ENCODE measurements at places on chromosomes 12 and 14. TPM values are rescaled to one million over a fixed set of nuclear protein-coding genes. Genes with fewer than 3 reads are reported as not detected.

DNA sequence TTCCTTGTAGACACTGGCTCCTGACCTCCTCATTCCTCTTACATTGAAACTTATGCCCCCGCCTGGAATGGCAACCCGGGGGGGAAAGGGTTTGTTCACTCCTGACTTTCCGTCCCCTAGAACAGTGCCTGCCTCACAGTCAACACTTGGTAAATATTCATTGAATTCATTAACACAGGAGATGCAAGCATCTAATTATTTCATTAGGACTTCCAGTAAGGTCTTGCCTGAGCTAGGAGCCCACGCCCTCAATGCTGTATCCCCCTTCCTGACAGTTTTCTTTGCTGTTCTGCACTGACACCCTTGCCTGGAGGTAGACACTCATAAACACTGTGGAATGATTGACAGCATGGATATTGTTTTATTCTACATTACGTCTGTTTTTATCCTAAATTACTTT is 49.3 kb upstream of the CHST11 start:
- no peak for DNase-seq

Gene B4GALNT3
- 30.8 TPM for total RNA-seq

GRCh38 chr12:132544080-132544397 is 54.1 kb downstream of the FBRSL1 start:
- peak; percentile 30 for DNase-seq

Gene ADAMTS20
- total RNA-seq = 10.9 TPM

GRCh38 chr12:59240048-59240447 is 319.7 kb upstream of the LRIG3 start:
- DNase-seq = no peak

Gene LMO3
- total RNA-seq = 54.3 TPM

Gene SERPINA12
- total RNA-seq = not detected

Gene ARG2
- 92.4 TPM for total RNA-seq

DNA sequence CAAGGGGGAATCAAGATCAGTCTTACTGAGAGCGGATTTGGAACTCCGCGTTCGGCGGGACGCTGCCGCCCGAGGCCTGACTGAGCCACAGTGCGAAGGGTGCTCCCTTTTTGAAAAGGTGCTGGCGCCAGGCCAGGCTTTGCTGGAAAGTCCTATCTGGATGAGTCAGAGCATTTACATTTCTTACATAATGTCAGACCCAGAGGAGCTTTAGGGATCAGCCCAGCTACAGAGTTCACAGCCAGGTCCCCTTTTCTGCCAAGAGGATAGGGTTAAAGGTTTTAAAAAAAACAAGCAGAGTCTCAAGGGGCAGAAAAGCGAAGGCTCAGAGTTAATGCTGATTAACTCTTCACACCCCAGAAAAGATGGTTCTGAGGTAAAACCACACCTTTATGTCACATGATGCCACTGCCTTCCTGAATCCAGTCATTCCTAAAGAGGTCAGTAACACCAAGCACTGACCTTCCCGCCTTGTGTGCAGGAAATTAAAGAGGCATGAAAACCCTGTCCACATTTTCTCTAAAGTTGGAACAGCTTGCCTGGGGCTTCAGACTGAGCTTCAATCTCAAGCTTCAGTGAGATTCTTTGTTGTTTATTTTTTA is 11.7 kb upstream of the FBXL14 start:
- DNase-seq = no peak

- no peak for DNase-seq
Observed at GRCh38 chr14:61503167-61503801, 181.9 kb downstream of the PRKCH start.

DNA sequence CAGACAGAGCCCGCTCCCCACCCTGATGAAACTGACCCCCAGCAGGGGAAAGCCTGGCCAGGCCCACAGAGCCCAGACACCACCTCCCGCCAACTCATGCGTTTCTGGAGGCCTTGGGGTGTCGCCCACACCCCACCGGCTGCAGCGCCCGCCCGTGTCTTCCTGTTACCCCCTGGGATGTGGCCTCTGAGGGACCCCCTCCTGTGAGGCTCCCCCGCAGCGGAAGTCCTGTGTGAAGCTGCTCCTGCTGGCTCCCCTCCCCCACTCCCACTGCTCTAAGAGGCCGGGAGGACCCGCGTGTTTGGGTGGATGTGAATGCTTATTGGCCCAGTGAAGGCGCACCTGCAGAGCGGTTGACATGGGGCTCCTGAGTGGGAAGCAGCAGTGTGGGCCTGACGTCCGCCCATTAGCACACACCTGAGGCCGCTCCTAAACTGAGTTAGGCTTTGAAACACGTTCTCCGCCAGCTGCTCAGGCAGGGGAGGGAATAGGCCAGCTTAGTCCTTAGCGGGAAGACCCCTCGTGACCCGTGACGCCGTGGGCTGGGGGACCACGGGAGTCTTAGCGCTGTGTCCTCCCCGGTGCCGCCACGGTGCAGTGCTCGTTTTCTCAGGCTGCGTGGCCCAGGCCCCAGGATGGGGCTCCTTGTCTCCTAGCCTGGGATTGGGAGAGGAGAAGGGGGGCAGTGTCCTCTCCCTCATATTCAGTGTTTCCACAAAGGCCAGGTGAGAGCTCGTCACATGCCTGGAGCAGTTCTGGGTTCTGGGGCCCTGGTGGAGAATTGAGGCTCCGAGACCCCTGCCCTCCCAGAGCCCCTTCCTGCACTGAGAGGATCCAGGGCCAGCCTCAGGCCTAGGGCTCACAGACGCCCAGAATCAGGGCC is 323.4 kb upstream of the SFSWAP start:
- DNase-seq = no peak
